ENCODE measurements at places on chromosomes 5 and 9. TPM values are rescaled to one million over a fixed set of nuclear protein-coding genes. Genes with fewer than 3 reads are reported as not detected.
A peak's percentile ranks its signal among the peaks of the same experiment; 100 is the strongest.

RETREG1 gene
- 2.8 TPM for polyA plus RNA-seq

ASB6 gene
- polyA plus RNA-seq = 13.9 TPM

F2RL2 gene
- polyA plus RNA-seq = 0.49 TPM

GRM6 gene
- not detected for polyA plus RNA-seq

HRCT1 gene
- not detected for polyA plus RNA-seq

- H3K27me3 ChIP-seq = peaks cover 5% of the 10 kb centered on the region
- DNase-seq = no peak
- no peaks in the 10 kb centered on the region for H3K36me3 ChIP-seq
- H3K27ac ChIP-seq = no peak overlapping the region
- no peaks in the 10 kb centered on the region for H3K4me1 ChIP-seq
- no peak overlapping the region for H3K4me3 ChIP-seq
These were observed 7.9 kb upstream of the RAI14 start for GRCh38 chr5:34648039-34648839.

- peak overlapping the region; percentile 2 for H3K4me3 ChIP-seq
- H3K27me3 ChIP-seq = peaks cover 4% of the 10 kb centered on the region
- H3K36me3 ChIP-seq = peaks cover under 1% of the 10 kb centered on the region
- peaks cover 12% of the 10 kb centered on the region for H3K4me1 ChIP-seq
These were observed 70.0 kb downstream of the KLHL3 start for GRCh38 chr5:137665678-137666460.

- H3K36me3 ChIP-seq = no peaks in the 10 kb centered on the region
- no peak overlapping the region for H3K4me3 ChIP-seq
- DNase-seq = no peak
- H3K27ac ChIP-seq = no peak overlapping the region
- H3K4me1 ChIP-seq = no peaks in the 10 kb centered on the region
- H3K27me3 ChIP-seq = no peaks in the 10 kb centered on the region
These were observed 526.0 kb upstream of the TRPC7 start for GRCh38 chr5:136891175-136891972.

DNA sequence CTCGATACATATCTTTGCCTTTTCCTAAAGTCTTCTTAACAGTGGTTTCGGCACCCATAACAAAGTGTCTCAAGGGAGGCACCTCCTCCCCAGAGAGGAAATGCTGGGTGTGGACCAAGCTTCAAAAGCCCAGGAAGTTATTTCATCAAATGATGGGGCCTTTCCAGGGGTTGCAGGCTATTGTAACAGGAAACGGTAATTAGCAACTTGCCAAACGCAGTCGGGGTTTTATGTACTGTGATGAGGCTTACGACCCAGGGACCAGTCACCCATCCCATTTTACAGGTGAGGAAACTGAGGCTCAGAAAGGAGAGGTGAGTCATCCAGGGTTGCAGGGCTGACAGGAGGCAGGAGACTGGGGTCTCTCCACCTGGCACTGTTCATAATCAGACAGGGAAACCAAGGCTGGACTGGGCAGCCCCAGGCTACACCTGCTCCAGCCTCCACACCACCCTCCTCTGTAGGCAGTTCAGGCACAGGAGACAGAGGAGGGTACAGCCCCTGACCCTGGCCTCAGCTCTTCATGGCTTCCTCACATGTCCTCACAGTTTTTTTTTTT lies 30.0 kb upstream of the SUSD3 start:
- peak overlapping the region; percentile 83 for H3K27ac ChIP-seq
- peaks cover 32% of the 10 kb centered on the region for H3K27me3 ChIP-seq
- peaks cover 57% of the 10 kb centered on the region for H3K4me1 ChIP-seq
- peak overlapping the region; percentile 84 for H3K4me3 ChIP-seq
- H3K36me3 ChIP-seq = peaks cover 34% of the 10 kb centered on the region

DNA sequence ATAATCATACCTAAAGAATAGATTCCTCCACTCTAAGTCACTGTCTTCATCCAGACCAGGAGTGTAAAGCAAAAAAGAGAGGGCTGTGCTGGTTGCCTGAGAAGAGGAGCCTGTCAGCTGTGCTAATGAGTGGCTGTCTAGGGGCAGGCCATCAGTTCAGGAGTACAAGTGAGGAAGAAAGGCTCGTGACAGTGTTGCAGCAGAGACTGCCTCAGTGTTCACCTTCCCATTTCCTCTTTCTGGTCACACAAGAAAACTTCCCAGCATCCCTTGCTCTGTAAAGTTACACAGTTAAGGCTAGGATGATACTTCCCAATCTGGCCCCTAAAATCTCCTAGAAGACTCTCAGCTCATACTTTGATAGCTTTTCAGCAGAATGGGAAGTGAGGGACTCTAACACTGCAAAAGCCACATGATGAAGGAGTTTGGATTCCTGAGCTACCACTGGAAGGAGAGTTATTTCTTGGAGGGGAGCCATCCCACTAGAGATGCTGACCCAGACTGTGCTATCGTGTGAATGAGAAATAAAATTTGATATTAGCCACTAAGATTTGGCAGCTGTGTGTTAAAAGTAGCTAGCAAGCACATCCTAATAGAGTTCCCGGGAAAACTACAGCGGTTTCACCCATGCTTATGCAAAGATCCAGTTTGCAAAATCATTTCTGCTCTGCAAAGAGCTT lies 67.1 kb downstream of the ADAMTS12 start:
- H3K4me3 ChIP-seq = no peak overlapping the region
- H3K36me3 ChIP-seq = no peaks in the 10 kb centered on the region
- no peak for DNase-seq
- H3K27me3 ChIP-seq = peaks cover 2% of the 10 kb centered on the region
- H3K4me1 ChIP-seq = no peaks in the 10 kb centered on the region

DNA sequence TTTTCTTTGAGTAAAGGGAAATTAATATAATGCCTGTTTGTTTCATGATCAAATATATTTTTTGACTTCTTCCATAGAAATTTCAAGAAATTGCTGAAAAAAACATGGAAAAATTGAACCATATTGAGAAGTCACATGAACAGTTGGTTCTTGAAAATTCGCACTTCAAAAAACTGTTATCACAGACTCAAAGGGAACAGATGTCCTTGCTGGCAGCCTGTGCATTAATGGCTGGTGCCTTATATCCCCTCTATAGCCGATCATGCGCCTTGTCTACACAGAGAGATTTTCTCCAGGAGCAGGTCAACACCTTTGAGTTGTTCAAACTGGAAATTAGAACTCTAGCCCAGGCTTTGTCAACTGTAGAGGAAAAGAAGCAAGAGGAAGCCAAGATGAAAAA lies 191.4 kb downstream of the CCDC171 start:
- H3K27me3 ChIP-seq = peaks cover 4% of the 10 kb centered on the region
- H3K4me1 ChIP-seq = no peaks in the 10 kb centered on the region
- H3K36me3 ChIP-seq = peaks cover 4% of the 10 kb centered on the region
- no peak overlapping the region for H3K4me3 ChIP-seq

DNA sequence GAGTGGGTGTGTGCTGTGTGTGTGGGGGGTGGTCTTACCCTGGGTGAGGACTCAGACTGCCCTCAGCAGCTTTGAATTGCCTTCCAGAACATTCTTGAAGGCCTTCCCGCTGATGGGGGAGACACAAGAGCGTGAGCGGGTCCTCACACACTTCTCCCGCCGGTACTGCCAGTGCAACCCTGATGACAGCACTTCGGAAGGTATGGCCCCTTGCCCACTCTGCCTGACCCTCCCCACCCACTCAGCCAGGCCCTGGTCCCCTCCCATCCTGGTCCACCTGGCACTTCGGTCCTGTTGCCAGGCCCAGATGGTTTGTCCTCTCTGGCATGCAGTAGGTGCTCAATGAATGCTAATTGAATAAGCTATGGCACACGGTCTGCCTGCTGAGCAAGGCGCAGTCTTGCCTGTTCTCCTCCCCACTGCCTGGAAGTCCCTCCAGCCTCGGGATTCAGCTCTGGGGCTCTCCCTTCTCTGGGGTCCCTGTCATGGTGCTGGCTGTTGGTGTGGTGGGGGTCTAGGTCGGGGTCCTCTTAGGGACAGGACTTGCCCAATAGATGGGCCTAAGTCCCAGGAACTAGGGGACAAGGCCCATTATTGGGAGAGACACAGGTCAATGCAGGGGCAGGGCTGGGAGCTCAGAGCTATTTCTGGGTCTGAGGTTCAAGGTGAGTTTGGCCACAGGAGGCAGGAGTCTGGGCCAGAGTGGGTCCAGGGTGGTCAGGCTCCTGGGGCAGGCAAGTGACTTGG lies 26.4 kb downstream of the PSD2 start:
- H3K4me3 ChIP-seq = no peak overlapping the region
- peaks cover 3% of the 10 kb centered on the region for H3K36me3 ChIP-seq
- no peak overlapping the region for H3K27ac ChIP-seq
- DNase-seq = no peak

- no peak overlapping the region for H3K27ac ChIP-seq
- no peak overlapping the region for H3K4me3 ChIP-seq
- DNase-seq = no peak
- H3K27me3 ChIP-seq = no peaks in the 10 kb centered on the region
- no peaks in the 10 kb centered on the region for H3K36me3 ChIP-seq
- no peaks in the 10 kb centered on the region for H3K4me1 ChIP-seq
These were observed 672.1 kb upstream of the RIOK2 start for GRCh38 chr5:97854871-97855762.
